ENCODE measurements at places on chromosomes 1 and 21.

- no peaks in the 10 kb centered on the region for H3K4me1 ChIP-seq
- H3K36me3 ChIP-seq = no peaks in the 10 kb centered on the region
- no peak for DNase-seq
- peaks cover 9% of the 10 kb centered on the region for H3K27me3 ChIP-seq
- no peak overlapping the region for H3K27ac ChIP-seq
These were observed 125.2 kb downstream of the MAP3K21 start for GRCh38 chr1:233452724-233453123.

- no peak overlapping the region for H3K4me3 ChIP-seq
- H3K27me3 ChIP-seq = peaks cover 9% of the 10 kb centered on the region
- H3K27ac ChIP-seq = no peak overlapping the region
- DNase-seq = no peak
- peaks cover 21% of the 10 kb centered on the region for H3K4me1 ChIP-seq
- H3K36me3 ChIP-seq = no peaks in the 10 kb centered on the region
These were observed 104.2 kb upstream of the GCLM start for GRCh38 chr1:94013367-94013878.

- no peak for DNase-seq
- H3K36me3 ChIP-seq = peaks cover 5% of the 10 kb centered on the region
- H3K4me3 ChIP-seq = peak overlapping the region; percentile 74
- peaks cover 73% of the 10 kb centered on the region for H3K27me3 ChIP-seq
- H3K27ac ChIP-seq = peak overlapping the region; percentile 20
These were observed 552 bp downstream of the DLGAP3 start for GRCh38 chr1:34928699-34929496.

DNA sequence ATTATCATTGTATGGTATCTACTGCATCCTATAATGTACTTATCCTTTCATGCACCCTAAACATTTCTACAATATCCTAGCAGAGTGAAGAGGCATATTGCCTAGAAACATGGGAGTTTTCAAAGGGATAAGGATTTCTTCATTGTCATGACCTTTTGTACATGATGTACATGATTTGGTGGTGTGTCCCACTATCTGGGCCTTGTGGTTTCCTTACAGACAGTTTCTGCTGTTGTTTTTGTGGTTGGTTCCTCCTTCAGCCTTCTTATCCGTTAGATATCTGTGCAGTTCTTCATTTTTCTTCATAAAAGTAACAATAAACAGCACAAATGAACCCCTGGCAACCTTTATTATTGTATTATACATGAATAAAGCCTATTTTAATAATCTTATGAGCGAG, 70.4 kb upstream of the BACH1 start:
- H3K27ac ChIP-seq = no peak overlapping the region
- no peak overlapping the region for H3K4me3 ChIP-seq
- H3K36me3 ChIP-seq = no peaks in the 10 kb centered on the region
- no peak for DNase-seq

- H3K4me3 ChIP-seq = no peak overlapping the region
- peaks cover 2% of the 10 kb centered on the region for H3K27me3 ChIP-seq
- H3K27ac ChIP-seq = no peak overlapping the region
- H3K4me1 ChIP-seq = peaks cover 13% of the 10 kb centered on the region
- peaks cover 41% of the 10 kb centered on the region for H3K36me3 ChIP-seq
- DNase-seq = no peak
These were observed 59.3 kb upstream of the B3GALNT2 start for GRCh38 chr1:235563513-235564061.

GRCh38 chr1:111719674-111720132, 19.5 kb downstream of the INKA2 start:
- no peak overlapping the region for H3K4me3 ChIP-seq
- DNase-seq = no peak
- H3K27ac ChIP-seq = no peak overlapping the region
- peaks cover 25% of the 10 kb centered on the region for H3K36me3 ChIP-seq

GRCh38 chr1:220222939-220223338, 49.3 kb downstream of the RAB3GAP2 start:
- H3K4me1 ChIP-seq = peaks cover 2% of the 10 kb centered on the region
- no peak overlapping the region for H3K4me3 ChIP-seq
- H3K27ac ChIP-seq = no peak overlapping the region
- H3K36me3 ChIP-seq = peaks cover 21% of the 10 kb centered on the region

DNA sequence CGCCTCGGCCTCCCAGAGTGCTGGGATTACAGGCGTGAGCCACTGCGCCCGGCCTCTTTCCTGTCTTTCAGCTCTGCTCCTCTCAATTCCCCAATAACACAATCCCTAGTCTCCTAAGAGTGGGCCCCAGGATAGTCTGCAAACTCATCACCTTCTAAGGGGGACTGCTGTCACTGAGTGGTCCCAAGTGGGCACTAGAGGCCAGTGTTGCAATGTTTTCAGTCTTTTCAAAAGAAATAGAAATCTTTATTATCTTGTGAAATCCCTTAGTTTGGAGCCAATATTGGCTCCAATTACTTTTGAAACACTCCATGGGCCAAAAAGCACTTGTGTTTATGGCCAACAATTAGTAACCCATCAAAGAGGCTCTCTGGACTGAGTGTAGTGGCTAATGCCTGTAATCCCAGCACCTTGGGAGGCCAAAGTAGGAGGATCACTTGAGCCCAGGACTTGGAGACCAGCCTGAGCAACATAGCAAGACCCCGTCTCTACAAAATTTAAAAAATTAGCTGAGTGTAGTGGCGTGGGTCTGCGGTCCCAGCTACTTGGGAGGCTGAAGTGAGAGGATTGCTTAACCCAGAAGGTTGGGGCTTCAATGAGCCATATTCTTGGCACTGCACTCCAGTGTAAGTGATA, 28.6 kb upstream of the ZNF697 start:
- no peak for DNase-seq
- H3K27me3 ChIP-seq = peaks cover 28% of the 10 kb centered on the region
- no peak overlapping the region for H3K27ac ChIP-seq
- no peaks in the 10 kb centered on the region for H3K36me3 ChIP-seq

DNA sequence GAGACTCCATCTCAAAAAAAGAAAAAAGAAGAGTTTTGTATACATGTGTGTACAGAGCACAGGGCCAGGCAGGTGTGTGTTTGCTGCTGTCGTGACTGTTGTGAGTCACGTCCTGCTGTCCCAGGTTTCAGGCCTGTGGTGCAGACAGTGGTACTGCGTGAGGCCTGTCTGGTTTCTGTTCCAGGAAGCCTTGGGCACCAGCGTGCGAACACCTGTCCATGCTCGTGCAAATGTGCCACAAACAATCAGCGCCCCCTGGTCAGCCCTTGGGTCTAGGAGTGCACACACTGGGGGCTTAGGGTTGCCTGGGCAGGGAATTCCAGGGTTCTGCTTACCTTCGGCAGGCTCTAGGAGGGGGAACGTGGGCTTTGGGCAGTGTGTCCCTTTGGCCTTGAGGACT, 16.9 kb downstream of the GPR157 start:
- H3K4me1 ChIP-seq = peaks cover 14% of the 10 kb centered on the region
- H3K36me3 ChIP-seq = no peaks in the 10 kb centered on the region
- no peaks in the 10 kb centered on the region for H3K27me3 ChIP-seq
- H3K27ac ChIP-seq = no peak overlapping the region

- H3K27me3 ChIP-seq = no peaks in the 10 kb centered on the region
- H3K27ac ChIP-seq = no peak overlapping the region
These were observed 884.8 kb upstream of the NEGR1 start for GRCh38 chr1:73167009-73167657.

DNA sequence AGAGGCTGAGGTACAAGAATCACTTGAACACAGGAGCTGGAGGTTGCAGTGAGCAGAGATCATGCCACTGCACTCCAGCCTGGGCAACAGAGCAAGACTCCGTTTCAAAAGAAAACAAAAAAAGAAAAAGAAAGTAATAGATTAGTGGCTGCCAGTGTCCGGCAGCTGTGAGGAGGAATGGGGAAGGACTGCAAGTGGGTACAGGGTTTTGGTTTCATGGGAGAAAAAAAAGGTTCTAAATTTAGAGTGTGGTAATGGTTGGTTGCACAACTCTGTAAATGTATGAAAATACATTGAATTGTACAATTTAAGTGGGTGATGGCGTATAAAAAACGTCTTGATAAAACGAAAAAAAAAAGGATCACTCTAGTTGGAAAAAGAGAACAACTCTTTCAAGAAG, 6.7 kb downstream of the TAF1A start:
- no peak for DNase-seq
- peaks cover 66% of the 10 kb centered on the region for H3K36me3 ChIP-seq
- peaks cover 18% of the 10 kb centered on the region for H3K4me1 ChIP-seq
- no peak overlapping the region for H3K4me3 ChIP-seq
- H3K27me3 ChIP-seq = no peaks in the 10 kb centered on the region
- no peak overlapping the region for H3K27ac ChIP-seq

GRCh38 chr1:14648896-14649855, 50.7 kb downstream of the KAZN start:
- H3K27me3 ChIP-seq = no peaks in the 10 kb centered on the region
- DNase-seq = no peak
- no peaks in the 10 kb centered on the region for H3K4me1 ChIP-seq

DNA sequence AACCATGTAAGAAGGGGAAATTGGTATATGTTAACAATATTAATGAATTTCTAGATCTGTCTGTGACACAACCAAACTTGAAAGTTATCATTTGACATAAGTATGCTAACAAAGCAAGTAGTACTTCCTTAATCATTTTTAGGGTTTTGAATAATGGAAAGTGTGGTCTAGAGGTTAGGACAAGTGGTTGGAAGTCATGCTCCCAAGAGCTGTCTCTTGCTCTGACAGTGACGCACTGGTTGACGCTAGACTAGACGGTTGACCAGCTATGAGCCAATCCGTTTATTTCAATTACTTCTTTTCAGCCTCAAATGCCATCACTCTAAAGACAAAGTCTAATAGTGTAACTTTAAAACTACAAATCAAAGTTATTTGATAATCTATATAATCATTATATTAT, 20.7 kb upstream of the RGS1 start:
- DNase-seq = no peak
- H3K36me3 ChIP-seq = peaks cover 11% of the 10 kb centered on the region
- peaks cover 58% of the 10 kb centered on the region for H3K4me1 ChIP-seq
- H3K27me3 ChIP-seq = peaks cover 2% of the 10 kb centered on the region

- H3K4me1 ChIP-seq = peaks cover 17% of the 10 kb centered on the region
- H3K27me3 ChIP-seq = no peaks in the 10 kb centered on the region
- DNase-seq = no peak
- peaks cover 15% of the 10 kb centered on the region for H3K36me3 ChIP-seq
- H3K27ac ChIP-seq = no peak overlapping the region
These were observed 159.8 kb downstream of the HS2ST1 start for GRCh38 chr1:87074001-87074795.

DNA sequence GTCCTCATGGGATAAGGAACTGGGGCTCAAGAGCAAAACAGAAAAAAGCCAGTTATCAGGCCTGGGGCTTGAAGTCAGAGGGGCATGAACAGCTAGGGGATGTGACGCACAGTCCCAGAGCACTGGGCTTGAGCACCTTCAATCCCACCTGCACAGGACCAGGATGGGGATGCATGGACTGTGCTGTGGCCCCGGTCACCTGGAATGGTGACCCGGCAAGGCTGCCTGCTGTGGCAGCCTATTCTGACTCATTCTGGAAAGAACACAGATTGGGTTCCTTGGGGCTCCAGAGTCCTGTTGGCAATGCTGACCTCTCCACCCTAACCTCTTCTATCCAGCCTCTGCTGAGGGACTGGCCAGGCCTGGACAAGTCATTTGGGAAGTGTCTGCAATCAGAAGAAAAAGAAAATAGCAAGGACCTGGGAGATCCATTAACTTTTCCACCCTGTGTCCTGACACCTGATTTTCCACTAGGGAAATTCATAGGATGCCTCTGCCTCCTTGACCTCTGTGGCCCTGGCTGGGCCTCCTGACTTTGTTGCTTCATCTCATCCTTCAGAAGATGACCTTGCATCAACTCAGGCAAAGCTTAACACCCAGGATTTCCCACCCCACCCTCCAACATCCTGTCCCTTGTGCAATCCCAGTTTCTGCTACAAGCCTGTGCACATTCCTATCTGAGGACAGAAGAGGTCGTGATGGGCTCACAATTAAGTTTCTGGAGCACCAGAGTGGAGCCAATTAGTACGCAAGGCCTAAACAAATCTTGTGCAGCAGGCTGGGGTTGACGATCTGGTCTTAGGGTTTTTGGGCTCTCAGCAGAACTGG, 17.9 kb upstream of the FMOD start:
- no peak for DNase-seq
- no peak overlapping the region for H3K4me3 ChIP-seq
- H3K4me1 ChIP-seq = no peaks in the 10 kb centered on the region

- H3K4me1 ChIP-seq = peaks cover 27% of the 10 kb centered on the region
- no peak for DNase-seq
- H3K4me3 ChIP-seq = no peak overlapping the region
- peaks cover 5% of the 10 kb centered on the region for H3K27me3 ChIP-seq
- H3K27ac ChIP-seq = peak overlapping the region; percentile 18
These were observed 21.4 kb downstream of the CITED4 start for GRCh38 chr1:40840526-40841323.

GRCh38 chr1:25019337-25020172, 89.5 kb upstream of the RUNX3 start:
- peaks cover 69% of the 10 kb centered on the region for H3K4me1 ChIP-seq
- H3K4me3 ChIP-seq = no peak overlapping the region
- H3K27me3 ChIP-seq = no peaks in the 10 kb centered on the region
- H3K36me3 ChIP-seq = no peaks in the 10 kb centered on the region
- DNase-seq = no peak
- peak overlapping the region; percentile 96 for H3K27ac ChIP-seq

GRCh38 chr21:42421018-42421793, 17.5 kb downstream of the UBASH3A start:
- H3K27ac ChIP-seq = peak overlapping the region; percentile 88
- no peaks in the 10 kb centered on the region for H3K27me3 ChIP-seq
- H3K36me3 ChIP-seq = no peaks in the 10 kb centered on the region
- DNase-seq = no peak
- H3K4me3 ChIP-seq = peak overlapping the region; percentile 31

- no peak overlapping the region for H3K4me3 ChIP-seq
- no peaks in the 10 kb centered on the region for H3K4me1 ChIP-seq
- no peaks in the 10 kb centered on the region for H3K36me3 ChIP-seq
These were observed 20.3 kb upstream of the CCN1 start for GRCh38 chr1:85560305-85560704.

GRCh38 chr1:69585666-69586065, 17.9 kb downstream of the LRRC7 start:
- DNase-seq = no peak
- no peaks in the 10 kb centered on the region for H3K27me3 ChIP-seq
- H3K36me3 ChIP-seq = no peaks in the 10 kb centered on the region
- no peak overlapping the region for H3K27ac ChIP-seq

- DNase-seq = no peak
- H3K27me3 ChIP-seq = peaks cover 2% of the 10 kb centered on the region
- H3K4me1 ChIP-seq = peaks cover 5% of the 10 kb centered on the region
- H3K4me3 ChIP-seq = no peak overlapping the region
- no peaks in the 10 kb centered on the region for H3K36me3 ChIP-seq
- no peak overlapping the region for H3K27ac ChIP-seq
These were observed 30.4 kb downstream of the RIMS3 start for GRCh38 chr1:40634901-40635655.

All from activated T-helper 2 cell treated with anti-CD3 and anti-CD28 coated beads, Interferon-gamma antibody, Interleukin-2, Interleukin-4, amounts not matched to agents 10 μg/mL and 5 μg/mL and 100 μg/mL, durations not matched to agents 14 hours and 24 hours and 36 hours (primary cell).